ENCODE measurements at places on chromosomes 7 and 10.

- no peak overlapping the region for H3K4me3 ChIP-seq
- H3K27ac ChIP-seq = no peak overlapping the region
- H3K36me3 ChIP-seq = no peaks in the 10 kb centered on the region
- DNase-seq = peak; percentile 57
Observed at GRCh38 chr10:102596506-102596971, 47.7 kb upstream of the TRIM8 start.

DNA sequence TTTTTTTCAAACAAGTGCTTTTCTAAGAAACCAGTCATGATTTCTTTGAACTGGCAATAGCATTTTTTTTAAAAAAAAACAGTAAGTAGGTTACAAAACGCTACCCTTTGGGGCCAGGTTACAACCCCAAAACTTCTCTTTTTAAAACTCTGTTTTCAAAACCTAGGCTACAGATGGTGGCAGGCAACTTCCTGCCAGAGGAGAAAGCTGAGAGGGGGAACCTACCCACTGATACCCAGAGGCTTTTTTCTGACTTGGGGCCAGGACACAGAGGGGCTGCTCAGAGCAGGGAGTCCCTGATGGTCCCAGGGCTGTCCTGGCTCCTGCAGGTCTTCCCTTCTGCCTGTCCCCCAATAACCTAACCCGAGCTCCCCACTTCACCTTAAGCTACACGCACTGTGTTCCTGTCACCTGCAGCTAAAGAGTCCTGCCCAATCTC, 6.9 kb downstream of the STN1 start:
- H3K36me3 ChIP-seq = peaks cover 46% of the 10 kb centered on the region
- peak overlapping the region; percentile 68 for H3K4me3 ChIP-seq
- peaks cover 74% of the 10 kb centered on the region for H3K4me1 ChIP-seq
- no peaks in the 10 kb centered on the region for H3K27me3 ChIP-seq
- H3K27ac ChIP-seq = peak overlapping the region; percentile 98

GRCh38 chr7:18610331-18610948, 114.9 kb downstream of the HDAC9 start:
- no peak for DNase-seq
- no peaks in the 10 kb centered on the region for H3K27me3 ChIP-seq
- no peak overlapping the region for H3K27ac ChIP-seq
- H3K4me1 ChIP-seq = peaks cover 4% of the 10 kb centered on the region
- H3K36me3 ChIP-seq = no peaks in the 10 kb centered on the region

GRCh38 chr10:805620-806305, 116.3 kb upstream of the DIP2C start:
- H3K4me3 ChIP-seq = no peak overlapping the region
- no peaks in the 10 kb centered on the region for H3K27me3 ChIP-seq
- H3K4me1 ChIP-seq = peaks cover 18% of the 10 kb centered on the region
- DNase-seq = no peak

- H3K4me3 ChIP-seq = no peak overlapping the region
- no peak overlapping the region for H3K27ac ChIP-seq
- peaks cover 13% of the 10 kb centered on the region for H3K27me3 ChIP-seq
- no peaks in the 10 kb centered on the region for H3K36me3 ChIP-seq
Observed at GRCh38 chr10:77377034-77377433, 260.6 kb downstream of the KCNMA1 start.

DNA sequence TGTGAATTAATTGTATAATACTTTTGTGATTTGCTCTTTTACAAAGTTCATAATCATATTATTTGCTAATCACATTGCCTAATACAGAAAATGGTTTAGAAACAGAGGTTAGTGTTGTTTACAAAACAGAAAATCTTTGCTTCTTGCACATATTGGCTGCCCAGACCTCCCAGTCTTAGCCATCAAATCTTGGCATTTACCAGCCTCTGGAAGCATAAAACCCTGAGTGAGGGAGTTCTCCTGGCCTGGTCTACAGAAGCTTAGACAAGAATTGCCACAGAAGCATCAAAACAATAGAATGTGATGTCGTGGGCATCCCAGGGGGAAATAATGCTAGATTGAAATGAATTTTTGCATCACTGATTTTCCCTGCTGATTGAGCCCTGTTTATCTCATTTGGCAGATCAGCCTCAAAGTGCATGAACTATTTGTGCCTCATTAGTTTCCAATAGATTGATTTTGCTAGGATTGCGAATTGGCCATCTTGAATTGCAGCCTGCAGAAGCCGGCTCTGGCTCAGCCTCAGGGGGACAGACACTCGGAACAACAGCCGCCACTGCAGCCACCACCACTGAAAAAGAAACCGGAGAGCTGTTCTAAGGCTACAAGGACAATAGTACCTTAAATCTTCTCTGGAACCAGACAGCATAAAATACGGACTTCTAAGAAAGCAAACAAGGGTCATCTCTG, 11.1 kb upstream of the SORBS1 start:
- no peak overlapping the region for H3K4me3 ChIP-seq
- H3K27ac ChIP-seq = no peak overlapping the region
- DNase-seq = no peak
- H3K27me3 ChIP-seq = peaks cover 23% of the 10 kb centered on the region

DNA sequence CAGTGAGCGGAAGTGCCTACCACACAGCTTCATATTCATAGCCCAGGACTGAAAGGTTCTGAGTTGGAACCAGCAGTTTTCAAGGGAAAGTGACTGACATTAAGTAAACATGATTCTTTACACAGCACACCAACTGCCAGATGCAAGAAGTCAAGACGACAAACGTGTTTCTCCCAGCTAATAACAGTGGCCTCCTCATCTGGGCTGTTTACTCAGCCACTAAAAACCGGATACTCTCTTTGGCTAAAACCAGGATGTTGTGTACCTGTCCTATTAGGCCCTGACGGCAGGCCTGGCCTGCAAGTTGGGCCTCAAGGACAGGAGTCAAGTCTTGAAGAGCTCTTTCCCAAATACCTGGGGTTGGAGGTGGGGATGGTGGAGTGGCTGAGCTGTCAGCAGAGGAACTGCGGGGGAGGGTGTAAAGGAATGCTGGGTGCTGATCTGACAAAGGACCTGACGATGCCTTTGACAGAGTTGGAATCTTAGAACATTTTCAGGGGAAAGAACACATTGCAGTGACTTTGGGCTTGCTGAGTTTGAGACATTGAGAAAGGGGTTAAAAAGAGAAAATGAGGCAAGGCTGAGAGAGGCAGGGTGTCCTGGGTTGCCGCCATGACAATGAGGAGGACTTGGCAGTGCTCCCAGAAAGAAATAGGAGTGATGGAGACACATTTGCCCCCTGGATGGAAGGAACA, 57.7 kb downstream of the STEAP1B start:
- peaks cover 16% of the 10 kb centered on the region for H3K27me3 ChIP-seq
- DNase-seq = no peak
- no peak overlapping the region for H3K4me3 ChIP-seq
- H3K27ac ChIP-seq = no peak overlapping the region

DNA sequence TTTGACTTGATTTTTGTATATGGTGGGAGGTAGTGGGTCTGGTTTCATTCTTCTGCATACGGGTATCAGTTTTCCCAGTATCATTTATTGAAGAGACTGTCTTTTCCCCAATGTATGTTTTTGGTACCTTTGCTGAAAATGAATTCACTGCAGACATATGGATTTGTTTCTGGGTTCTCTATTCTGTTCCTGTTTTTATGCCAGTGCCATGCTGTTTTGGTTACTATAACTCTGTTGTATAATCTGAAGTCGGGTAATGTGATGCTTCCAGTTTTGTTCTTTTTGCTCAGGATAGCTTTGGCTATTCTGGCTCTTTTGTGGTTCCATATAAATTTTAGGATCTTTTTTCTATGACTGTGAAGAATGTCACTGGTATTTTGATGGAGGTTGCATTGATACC, 836 bp downstream of the ECD start:
- DNase-seq = no peak
- H3K27ac ChIP-seq = peak overlapping the region; percentile 100
- no peaks in the 10 kb centered on the region for H3K27me3 ChIP-seq

GRCh38 chr7:22442882-22443369, 57.1 kb downstream of the STEAP1B start:
- no peak overlapping the region for H3K4me3 ChIP-seq
- DNase-seq = no peak
- peaks cover 14% of the 10 kb centered on the region for H3K4me1 ChIP-seq

DNA sequence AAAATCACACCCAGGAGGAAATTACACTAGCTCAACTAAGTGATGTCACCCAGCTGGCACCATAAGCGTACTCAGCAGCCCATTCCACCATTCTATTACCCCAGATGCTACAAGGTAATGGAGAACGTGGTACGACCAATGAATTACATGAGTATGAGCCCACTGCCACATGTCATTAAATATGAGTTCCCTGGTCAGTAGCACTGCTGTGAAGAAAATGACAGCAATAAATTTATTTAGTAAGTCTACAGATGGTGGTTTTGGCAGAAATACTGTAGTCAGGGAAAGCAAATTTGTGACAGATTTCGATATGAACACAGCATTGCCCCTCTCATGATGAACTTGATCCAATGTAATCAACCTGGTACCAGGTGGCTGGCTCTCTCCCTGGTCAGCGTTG, 154.2 kb downstream of the VWC2 start:
- no peak overlapping the region for H3K4me3 ChIP-seq
- H3K4me1 ChIP-seq = no peaks in the 10 kb centered on the region
- H3K27ac ChIP-seq = no peak overlapping the region
- no peaks in the 10 kb centered on the region for H3K36me3 ChIP-seq

GRCh38 chr7:30395676-30396075, 82.9 kb downstream of the NOD1 start:
- H3K4me3 ChIP-seq = no peak overlapping the region
- no peak for DNase-seq
- H3K36me3 ChIP-seq = no peaks in the 10 kb centered on the region
- no peaks in the 10 kb centered on the region for H3K4me1 ChIP-seq
- H3K27ac ChIP-seq = no peak overlapping the region

- no peak overlapping the region for H3K4me3 ChIP-seq
- no peak overlapping the region for H3K27ac ChIP-seq
- H3K27me3 ChIP-seq = peaks cover 2% of the 10 kb centered on the region
Observed at GRCh38 chr7:131897790-131898165, 341.4 kb upstream of the PODXL start.

- no peaks in the 10 kb centered on the region for H3K4me1 ChIP-seq
- no peak overlapping the region for H3K27ac ChIP-seq
- H3K27me3 ChIP-seq = no peaks in the 10 kb centered on the region
- H3K4me3 ChIP-seq = no peak overlapping the region
- DNase-seq = no peak
Observed at GRCh38 chr7:17336168-17336567, 37.7 kb downstream of the AHR start.

- H3K4me1 ChIP-seq = peaks cover 48% of the 10 kb centered on the region
- H3K36me3 ChIP-seq = peaks cover 31% of the 10 kb centered on the region
Observed at GRCh38 chr7:149194799-149195179, 557 bp upstream of the ZNF282 start.

GRCh38 chr7:4566714-4567113, 115.4 kb upstream of the FOXK1 start:
- H3K27me3 ChIP-seq = no peaks in the 10 kb centered on the region
- H3K27ac ChIP-seq = no peak overlapping the region
- DNase-seq = no peak

DNA sequence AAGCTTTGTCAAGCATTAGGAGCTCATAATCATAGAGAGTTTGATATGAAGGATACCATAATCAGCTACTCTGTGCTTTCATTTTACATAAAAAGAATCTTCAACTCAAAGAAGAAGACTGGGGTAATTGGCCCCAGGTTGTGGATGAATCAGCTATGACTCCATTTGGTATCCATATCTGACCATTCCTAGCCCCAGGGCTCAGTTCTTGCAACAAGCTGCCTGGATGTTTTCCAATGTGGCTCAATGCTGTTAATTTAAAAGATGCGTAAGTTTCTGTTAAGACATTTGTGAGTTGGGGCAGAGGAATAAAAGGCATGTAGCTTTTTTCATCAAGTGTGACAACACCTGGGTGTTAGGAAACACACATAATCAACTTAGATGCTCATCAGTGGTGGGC, 951.1 kb downstream of the NRG3 start:
- H3K4me1 ChIP-seq = no peaks in the 10 kb centered on the region
- H3K4me3 ChIP-seq = no peak overlapping the region
- no peak for DNase-seq

- H3K36me3 ChIP-seq = no peaks in the 10 kb centered on the region
- no peak overlapping the region for H3K27ac ChIP-seq
- no peak for DNase-seq
- no peaks in the 10 kb centered on the region for H3K4me1 ChIP-seq
- no peaks in the 10 kb centered on the region for H3K27me3 ChIP-seq
- no peak overlapping the region for H3K4me3 ChIP-seq
Observed at GRCh38 chr10:82396886-82397285, 521.9 kb downstream of the NRG3 start.

DNA sequence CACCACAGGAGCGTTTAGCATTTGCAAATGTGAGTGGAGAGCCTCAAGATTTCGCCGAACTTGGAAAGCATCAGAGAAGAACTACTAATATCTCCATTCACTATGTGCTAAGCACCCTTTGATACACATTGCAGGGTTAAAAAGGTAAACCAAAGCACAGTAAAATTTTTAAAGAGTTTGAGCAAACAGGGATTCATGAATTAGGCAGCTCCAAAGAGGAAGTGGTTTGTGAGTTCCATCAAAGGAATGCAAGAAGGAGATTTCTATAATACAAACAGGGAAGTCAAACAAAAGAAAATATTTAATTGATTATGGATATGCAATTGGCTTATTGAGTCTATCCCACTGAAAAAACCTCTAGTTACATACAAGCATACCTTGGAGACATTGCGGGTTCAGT, 81.1 kb upstream of the TMEM72 start:
- H3K27ac ChIP-seq = no peak overlapping the region
- no peak overlapping the region for H3K4me3 ChIP-seq
- H3K27me3 ChIP-seq = no peaks in the 10 kb centered on the region
- no peaks in the 10 kb centered on the region for H3K36me3 ChIP-seq
- no peaks in the 10 kb centered on the region for H3K4me1 ChIP-seq

DNA sequence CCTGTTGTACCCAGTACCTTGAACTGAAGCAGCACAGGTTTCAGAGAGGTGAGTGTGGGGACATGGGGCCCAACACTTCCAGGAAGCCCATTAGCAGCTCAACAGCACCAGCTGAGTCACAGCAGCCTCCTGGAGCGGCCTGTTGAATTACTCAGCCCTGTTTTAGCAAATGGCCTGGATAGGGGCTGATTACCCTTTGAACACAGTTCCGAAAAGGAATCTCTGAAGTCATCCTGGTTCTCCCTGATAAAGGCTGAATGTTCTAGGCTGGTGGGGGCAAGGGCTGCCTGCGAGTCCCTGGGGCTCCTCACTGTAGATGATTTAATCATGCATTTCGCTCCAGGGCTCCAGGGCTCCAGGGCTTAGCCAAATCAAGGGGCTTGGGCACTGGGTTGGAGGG, 287.5 kb downstream of the GRID1 start:
- no peak overlapping the region for H3K27ac ChIP-seq
- no peaks in the 10 kb centered on the region for H3K4me1 ChIP-seq
